Gastroesophageal sphincter (tissue), 4 donors: ENCODE measurements at places on chromosomes 2 and 18. TPM values are rescaled to one million over a fixed set of nuclear protein-coding genes. Genes with fewer than 3 reads are reported as not detected.

The CAPN14 gene
- total RNA-seq = 1.7 TPM

The FOXI3 gene
- total RNA-seq = not detected

The FLACC1 gene
- total RNA-seq = 1.1 TPM

The SLC9A4 gene
- not detected for total RNA-seq

The POTEI gene
- not detected for total RNA-seq

The FHOD3 gene
- 36.7 TPM for total RNA-seq

The GPR155 gene
- total RNA-seq = 18.0 TPM
